ENCODE measurements at places on chromosomes 2 and 18.
A peak's percentile ranks its signal among the peaks of the same experiment; 100 is the strongest.

DNA sequence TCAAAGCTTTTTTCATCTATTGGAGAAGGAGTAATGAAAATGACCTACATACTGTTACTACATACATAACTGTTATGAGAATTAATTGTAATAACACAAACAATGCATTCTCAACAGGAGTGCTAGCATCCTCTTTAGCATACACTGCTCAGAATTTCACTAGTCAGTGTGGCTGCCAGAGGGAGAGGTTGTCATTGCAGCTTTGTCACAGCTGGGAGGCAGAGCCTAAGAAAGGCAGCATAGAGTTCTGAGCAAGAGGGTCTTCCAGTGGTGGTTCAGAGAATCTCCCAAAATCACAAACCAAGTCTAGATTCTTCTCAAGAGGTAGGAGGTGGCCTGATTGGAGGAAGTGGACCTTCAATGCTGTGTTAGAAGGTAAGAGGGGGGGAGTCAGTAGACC is 286.7 kb upstream of the CYRIA start:
- DNase-seq: no peak

DNA sequence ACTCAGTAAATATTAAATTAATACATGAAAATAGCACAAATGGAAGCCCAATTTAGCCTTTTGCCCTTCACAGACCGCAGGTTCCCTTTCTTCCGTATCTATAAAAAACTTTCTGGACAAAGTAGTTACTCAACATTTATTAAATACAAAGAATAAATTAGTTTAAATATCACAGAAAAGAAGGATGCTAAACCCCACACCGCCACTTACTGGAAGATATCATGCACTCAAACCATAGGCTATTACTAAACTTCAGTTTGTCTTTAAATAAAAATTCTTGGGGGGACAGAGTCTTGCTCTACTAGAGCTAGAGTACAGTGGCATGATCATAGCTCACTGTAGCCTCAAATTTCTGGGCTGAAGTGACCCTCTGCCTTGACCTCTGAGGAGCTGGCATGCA is 120.7 kb upstream of the FHL2 start:
- DNase-seq: no peak

- no peak for DNase-seq
Observed at GRCh38 chr2:8994386-8994785, 9.1 kb downstream of the MBOAT2 start.

GRCh38 chr2:190404487-190404886 is 3.7 kb upstream of the MFSD6 start:
- DNase-seq: no peak

DNA sequence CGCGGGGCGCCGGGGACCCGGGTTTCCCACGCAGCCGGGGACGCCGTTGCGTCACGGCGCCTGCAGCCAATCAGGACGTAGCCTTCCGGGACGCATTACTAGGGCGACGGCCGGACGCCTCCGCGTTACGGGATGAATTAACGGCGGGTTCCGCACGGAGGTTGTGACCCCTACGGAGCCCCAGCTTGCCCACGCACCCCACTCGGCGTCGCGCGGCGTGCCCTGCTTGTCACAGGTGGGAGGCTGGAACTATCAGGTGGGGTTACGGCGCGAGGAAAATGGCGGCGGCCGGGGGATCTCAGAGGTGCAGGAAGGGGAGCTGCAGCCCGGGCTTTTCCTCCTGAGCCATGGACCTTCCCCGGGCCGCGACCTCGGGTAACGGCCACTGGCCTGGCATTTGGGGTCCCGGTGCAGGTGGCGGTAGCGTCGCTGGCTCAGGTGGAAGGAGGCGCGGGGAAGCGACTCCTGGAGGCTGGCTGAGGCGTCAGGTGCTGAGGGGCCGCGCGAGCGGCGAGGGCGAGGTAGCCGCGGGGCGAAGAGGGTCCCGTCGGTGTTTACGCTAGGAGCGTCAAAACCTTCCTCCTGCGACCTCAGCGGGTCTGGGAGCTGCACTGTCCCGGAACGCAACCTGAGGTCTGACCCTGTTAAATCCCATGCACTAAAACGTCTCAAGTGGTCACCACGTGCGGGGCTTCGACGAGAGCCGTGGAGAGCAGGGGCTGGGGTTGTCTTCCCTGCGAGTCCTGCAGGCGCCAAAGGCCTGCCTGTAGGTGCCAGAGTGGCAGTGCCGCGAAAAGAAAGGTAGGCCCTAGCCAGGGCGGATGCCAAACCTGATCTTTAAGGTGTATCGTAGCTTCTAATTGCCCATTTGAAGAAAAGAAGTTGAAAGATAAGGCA is at the start of gene LCLAT1:
TSS of gene LCLAT1 (plus strand) at position 98 of the 897 bp plus-strand sequence. CDS start 78,345 bp downstream, outside the sequence.
- peak; percentile 21 for DNase-seq

- DNase-seq: no peak
Observed at GRCh38 chr18:35939138-35939537, 33.3 kb upstream of the RMP24 start.

- no peak for DNase-seq
Observed at GRCh38 chr2:223599640-223600380, 2.4 kb downstream of the SCG2 start.

- no peak for DNase-seq
Observed at GRCh38 chr2:71313016-71313766, 18.4 kb upstream of the ZNF638 start.

DNA sequence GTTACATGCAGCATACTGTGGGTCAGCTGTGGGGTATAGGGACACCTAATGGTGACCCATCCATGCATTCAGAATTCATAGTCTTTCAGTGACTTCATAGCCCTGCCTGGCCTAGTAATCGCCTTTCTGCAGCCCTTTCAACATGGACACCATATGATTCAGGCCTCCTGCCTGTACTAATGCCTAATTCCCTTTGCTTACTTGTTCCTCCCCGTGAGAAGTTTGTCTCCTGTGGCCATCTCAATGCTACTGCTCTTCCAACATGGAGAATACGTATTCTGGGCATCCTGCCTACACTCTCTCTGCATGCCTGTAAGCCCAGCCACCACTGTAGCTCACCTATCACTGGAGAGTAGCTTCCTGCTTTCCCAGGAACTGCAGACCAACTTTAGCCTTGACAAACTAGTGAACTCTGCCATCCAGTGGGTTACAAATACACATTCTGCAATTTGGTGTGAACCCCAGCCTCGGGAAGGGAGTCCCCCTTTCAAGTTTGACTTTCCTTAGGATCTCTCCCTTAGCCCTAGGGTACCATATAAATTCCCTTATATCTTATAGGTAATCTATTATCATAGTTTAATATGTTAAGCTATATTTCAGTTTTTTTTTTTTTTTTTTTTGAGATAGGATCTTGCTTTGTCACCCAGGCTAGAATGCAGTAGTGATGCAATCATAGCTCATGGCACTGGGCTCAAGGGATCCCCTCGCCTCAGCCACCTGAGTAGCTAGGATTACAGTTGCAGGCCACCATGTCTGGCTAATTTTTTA is 22.3 kb downstream of the M1AP start:
- DNase-seq: no peak

DNA sequence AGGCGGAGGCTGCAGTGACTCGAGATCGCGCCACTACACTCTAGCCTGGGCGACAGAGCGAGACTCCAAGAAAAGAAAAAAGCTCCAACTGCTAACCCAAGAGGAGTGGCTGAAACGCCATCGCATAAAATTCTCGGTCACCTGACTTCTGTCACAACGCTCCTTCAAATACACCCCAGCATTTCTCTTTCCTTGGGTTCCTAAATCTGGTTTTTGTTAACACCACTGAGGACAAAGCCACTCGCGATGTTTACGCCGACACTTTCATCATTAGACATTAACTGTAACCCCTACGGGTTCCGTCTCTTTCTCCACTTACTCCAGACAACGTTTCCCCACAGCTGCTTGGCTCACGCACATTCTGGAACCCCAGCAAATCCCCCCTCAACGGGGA is 679 bp downstream of the CLK1 start:
- no peak for DNase-seq

DNA sequence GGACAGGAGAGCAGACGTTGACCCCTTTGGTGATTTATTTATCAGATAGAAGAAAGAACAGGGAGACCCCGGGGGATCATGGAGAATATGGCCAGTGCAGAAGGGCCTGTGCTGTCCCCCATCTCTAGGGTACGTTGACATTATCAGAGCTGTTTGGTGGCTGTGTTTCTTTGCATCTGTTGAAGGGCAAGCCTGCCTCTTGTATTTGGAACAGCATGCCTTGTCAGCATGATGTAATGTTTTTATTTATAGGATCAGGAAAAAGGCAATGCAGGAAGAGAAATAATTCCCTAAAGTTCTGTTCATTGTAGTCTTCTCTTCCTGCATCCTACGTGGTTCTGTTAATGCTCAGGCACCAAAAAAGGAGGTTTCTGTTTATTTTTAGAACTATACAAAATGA is 49.8 kb upstream of the CABYR start:
- no peak for DNase-seq

All from caudate nucleus (tissue), 63 donors.